ENCODE measurements at places on chromosomes 7 and 10. TPM values are rescaled to one million over a fixed set of nuclear protein-coding genes. Genes with fewer than 3 reads are reported as not detected.

GRCh38 chr7:135204341-135204749, 7.0 kb downstream of the WDR91 start:
- peak; percentile 88 for DNase-seq

TMEM184A gene
- total RNA-seq, result 2.6 TPM

GBX1 gene
- total RNA-seq, result not detected

BLNK gene
- total RNA-seq, result 2.8 TPM

DNA sequence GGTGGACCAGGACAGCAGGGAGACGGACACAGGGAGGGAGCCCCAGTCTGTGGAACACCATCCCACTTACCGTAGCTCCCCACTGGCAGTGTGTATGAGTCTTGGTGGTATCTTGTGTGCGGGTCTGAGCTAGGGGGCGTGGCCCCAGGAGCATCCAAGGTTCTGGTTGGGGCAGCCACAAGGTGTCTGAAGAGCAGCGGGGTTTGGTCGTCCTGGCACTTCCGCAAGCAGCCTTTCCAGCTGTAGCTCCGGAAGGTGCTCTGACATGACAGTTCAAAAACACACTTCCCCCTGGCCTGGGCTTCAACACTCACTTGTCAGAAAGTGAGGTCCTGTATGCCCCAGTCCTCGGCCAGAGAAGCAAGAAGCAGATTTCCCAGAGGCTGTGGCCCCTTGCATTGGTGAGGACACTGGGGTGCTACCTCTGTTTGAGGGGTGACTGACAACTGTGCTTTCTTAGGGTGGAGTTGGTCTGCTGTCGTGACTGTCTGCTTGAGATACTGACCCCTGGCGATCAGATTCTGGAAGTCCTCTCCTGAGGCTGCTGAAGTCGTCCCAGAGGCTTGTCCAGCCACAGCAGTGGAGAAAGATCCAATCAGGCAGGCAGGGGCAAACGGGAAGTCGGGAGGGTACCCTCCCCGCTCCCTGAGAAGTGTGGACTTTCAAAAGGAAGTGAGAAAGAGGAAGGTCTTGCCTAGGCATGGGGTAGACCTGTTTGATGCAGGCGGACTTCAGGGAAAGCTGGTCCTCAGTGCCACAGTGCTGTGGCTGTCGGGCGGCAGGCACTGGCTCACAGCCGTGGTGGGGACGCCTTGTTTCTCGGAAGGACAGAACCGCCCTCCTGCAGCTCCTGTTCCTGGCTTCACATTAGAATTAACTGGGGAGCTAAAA, 51.4 kb upstream of the PFKFB3 start:
- DNase-seq, result peak; percentile 58

TACC2 gene
- 11.2 TPM for total RNA-seq

FAM237B gene
- not detected for total RNA-seq

- no peak for DNase-seq
Observed at GRCh38 chr7:51031216-51031615, 248.5 kb upstream of the GRB10 start.

DNA sequence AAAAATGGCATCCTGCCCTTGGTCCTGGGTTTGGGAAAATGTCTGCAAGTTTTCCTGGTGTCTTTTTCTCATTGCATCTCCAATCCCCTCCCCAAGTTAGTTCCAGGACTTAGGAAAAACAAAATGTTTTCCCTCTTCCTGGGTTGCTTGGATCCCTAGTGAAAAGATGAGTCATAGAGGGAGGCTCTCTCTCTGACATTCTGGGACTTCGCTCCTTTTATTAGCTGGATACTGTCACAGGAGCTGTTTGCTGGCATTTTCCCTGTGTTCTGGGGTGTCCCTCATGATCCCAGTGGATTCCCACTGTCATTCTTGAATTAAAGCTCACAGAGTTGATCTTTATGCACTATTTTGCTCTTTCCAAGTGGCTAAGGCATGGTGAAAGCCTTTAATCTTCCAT, 316.4 kb upstream of the MBL2 start:
- DNase-seq, result peak; percentile 7

- DNase-seq, result peak; percentile 10
Observed at GRCh38 chr7:2019711-2020511, 212.8 kb downstream of the MAD1L1 start.

DNA sequence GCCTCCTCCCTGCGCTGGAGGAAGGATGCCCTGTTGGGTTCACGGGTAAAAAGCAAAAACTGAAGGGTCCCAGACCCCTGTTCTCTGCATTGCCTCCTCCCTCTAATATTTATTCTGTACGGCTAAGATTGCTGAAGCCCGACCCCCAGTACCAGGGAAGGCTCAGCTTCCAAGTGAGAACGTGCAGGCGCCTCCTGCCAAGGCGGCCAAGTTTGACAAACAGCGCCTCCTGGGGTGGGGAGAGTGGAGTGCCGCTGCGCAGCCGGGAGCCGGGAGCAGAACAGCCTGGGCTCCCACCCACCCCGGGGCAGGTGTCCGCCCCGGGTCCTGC, 4.7 kb upstream of the EBF3 start:
- no peak for DNase-seq

GRCh38 chr10:62634576-62634975, 169.9 kb upstream of the ADO start:
- no peak for DNase-seq

DNA sequence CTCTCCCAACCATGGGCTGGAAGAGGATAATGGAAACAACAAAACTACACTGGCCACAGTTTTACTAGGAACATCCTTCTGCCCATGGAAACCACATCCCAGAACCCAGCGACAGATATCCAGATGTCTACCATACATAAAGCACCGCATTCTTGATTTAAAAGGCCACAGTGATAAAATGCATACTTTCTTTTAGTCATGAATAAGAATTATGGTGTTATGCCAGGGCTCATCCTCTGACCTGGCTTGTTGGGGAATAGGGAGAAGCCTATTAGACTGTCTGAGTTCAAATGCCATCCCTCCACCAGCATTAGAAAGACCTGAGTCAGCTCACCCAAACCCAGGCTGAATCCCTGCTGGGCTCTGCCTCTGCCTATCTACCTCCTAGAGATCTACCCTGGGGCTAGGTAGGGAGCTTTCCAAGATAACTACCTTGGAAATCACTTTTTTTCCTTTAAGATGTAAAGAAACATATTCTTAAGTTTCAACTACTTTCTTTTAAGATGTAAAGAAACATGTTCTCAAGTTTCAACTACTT, 5.2 kb downstream of the ABCA13 start:
- no peak for DNase-seq

- DNase-seq, result no peak
Observed at GRCh38 chr10:128664729-128665128, 538.5 kb upstream of the MKI67 start.

- no peak for DNase-seq
Observed at GRCh38 chr10:61746377-61746776, 83.6 kb downstream of the CABCOCO1 start.

DNA sequence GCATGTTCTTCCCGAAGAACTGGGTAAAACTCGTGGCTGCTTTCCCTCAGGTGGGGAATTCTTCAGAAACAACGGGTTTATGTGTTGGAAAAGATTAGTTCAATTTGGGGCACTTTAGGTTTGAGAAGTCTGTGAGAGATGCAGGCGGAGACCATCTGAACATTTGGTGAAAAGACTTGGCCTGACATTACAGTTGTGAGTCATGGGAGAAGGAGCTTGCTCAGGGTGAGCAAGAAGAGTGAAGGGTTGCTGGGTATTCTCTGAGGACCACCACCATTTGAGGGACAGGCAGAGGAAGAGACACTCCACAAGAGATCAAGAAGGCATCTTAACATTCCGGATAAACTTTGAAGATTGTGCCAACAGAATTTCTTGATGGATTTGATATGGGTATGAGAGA, 88.6 kb downstream of the PODXL start:
- no peak for DNase-seq

DNA sequence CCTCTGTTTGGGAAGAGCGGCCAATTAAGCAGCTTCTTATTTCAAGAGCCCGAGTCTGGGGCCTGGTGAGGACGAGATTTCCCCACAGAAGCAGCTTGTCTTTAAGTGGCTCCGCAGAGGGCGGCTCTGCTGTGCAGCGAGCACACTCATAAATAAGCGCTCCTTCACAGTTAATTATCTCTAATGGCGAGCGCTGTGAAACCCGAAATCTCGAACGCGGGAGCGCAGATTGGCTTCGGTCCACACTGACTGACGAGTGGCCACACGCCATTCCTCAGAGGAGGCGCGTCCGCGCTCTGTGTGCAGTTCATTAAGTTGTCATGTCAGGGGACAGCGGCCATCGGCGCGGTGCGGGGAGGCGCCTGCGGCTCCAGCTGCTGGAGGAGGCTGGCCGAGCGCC, 560.9 kb downstream of the DNAJB6 start:
- DNase-seq, result no peak

LBX1 gene
- total RNA-seq, result not detected

DNA sequence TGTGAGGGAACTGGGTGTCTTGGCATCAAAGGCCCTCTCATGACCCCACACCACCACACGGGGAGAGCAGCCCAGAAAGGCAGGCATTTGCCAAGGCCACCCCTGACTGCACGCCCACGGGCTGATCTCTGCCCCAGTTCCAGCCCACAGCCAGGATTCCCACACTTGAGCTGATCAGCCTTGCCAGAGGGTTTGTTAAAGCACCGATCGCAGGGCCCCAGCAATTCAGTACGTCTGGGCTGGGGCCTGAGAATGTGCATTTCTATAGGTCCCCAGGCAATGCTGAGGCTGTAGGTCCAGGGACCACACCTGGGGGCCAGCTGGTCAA, 103.9 kb downstream of the TNS3 start:
- peak; percentile 67 for DNase-seq

CYP26C1 gene
- total RNA-seq, result 0.65 TPM

- no peak for DNase-seq
Observed at GRCh38 chr7:127486654-127487053, 94.1 kb upstream of the ZNF800 start.

NPFFR1 gene
- not detected for total RNA-seq

ADRA2A gene
- not detected for total RNA-seq

DNA sequence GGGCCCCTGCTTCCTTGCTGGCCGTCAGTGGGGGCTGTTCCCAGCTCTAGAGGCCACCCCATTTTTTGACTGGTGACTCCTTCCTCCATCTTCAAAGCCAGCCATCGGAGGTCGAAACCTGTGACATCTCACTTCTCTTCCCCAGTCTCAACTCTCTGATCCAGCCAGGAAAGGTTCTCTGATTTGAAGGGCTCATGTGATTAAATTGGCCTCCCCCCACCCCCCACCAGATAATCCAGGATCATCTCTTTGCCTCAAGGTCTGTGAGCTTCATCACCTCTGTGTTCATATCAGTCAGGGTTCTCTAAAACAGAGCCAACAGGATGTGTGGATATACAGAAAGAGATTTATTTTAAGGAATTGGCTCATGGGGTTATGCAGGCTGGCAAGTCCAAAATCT, 5.6 kb upstream of the RAMP3 start:
- no peak for DNase-seq

DNA sequence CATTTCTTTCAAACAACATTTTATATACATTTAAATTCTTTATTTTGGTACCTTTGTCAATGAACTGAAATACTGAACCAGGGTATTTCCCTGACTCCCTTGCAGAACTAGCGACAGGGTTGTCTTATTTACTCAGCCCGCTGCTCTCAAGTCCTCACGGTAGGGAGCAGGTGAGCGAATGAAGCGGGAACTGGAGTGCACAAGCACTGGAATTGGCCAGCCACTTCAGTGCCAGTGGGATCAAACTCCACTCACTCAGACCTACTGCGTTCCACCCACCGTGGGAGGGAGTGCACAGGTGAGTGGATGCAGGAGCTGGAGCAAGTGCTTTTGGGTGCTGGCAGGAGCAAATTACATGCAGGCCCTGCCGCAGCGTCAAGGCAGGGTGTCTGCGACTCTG, 28.1 kb upstream of the NEUROD6 start:
- DNase-seq, result no peak

SVIL gene
- total RNA-seq, result 202 TPM

ADCY1 gene
- total RNA-seq, result 0.10 TPM

ZC3HAV1L gene
- total RNA-seq, result 34.9 TPM

SSC4D gene
- total RNA-seq, result 7.1 TPM

DNA sequence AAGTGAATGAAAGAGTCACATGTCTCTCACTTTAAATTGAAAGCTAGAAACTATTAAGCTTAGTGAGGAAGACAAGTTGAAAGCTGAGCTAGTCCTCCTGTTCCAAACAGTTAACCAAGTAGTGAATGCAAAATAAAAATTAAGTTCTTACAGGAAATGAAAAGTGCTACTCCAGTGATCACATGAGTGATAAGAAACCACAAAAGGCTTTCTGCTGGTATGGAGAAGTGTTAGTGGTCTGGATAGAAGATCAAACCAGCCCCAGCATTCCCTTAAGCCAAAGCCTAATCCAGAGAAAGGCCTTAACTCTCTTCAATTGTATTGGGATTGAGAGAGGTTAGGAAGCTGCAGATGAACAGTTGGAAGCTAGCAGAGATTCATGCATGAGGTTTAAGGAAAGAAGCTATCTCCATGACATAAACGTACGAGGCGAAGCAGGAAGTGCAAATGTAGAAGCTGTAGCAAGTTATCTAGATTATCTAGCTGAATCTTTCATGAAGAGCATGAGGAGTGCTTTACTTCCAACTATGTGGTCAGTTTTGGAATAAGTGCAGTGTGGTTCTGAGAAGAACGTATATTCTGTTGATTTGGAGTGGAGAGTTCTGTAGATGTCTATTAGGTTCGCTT, 261.6 kb downstream of the MDFIC start:
- peak; percentile 44 for DNase-seq

DNA sequence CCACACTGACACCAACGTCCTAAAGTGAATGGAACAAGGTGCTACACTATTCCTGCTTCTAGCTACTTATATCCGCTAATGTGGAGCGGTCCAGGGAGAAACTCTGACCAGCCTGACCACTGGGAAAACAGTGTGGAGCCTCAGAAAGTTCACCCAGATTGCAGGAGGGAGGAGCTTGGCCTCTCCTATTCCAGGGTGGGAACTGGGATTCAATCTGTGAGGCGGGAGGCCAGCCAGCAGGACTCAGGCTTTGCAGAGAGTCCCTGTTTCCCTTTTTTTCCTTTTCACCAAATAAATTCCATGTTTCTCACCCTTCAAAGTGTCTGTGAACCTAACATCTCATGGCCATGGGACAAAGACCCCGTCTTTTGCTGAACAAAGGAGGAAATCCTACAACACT, 86.4 kb upstream of the SEMA3C start:
- no peak for DNase-seq

TUBB8 gene
- total RNA-seq, result not detected

- no peak for DNase-seq
Observed at GRCh38 chr7:151280388-151281019, 32.0 kb upstream of the SMARCD3 start.

GRCh38 chr7:137904833-137905232, 58.1 kb upstream of the DGKI start:
- no peak for DNase-seq

- no peak for DNase-seq
Observed at GRCh38 chr7:149704507-149704906, 68.9 kb downstream of the ZNF467 start.

GRCh38 chr10:48496831-48497779, 107.8 kb downstream of the ARHGAP22 start:
- DNase-seq, result peak; percentile 67

GRCh38 chr10:12589291-12589690, 239.9 kb downstream of the CAMK1D start:
- no peak for DNase-seq

- peak; percentile 80 for DNase-seq
Observed at GRCh38 chr7:91242097-91242844, 22.0 kb upstream of the FZD1 start.
